ENCODE measurements at places on chromosomes 12 and 14. TPM values are rescaled to one million over a fixed set of nuclear protein-coding genes. Genes with fewer than 3 reads are reported as not detected.

- no peak overlapping the region for H3K4me3 ChIP-seq
- no peaks in the 10 kb centered on the region for H3K27me3 ChIP-seq
- H3K27ac ChIP-seq = no peak overlapping the region
- H3K36me3 ChIP-seq = no peaks in the 10 kb centered on the region
Observed at GRCh38 chr12:88411689-88412088, 168.6 kb downstream of the KITLG start.

BHLHE41 gene
- total RNA-seq = 5.6 TPM

NUP107 gene
- total RNA-seq = 58.7 TPM

GPRC5D gene
- not detected for total RNA-seq

SCN8A gene
- 5.0 TPM for total RNA-seq

GRCh38 chr12:132596016-132596415 is 14.4 kb downstream of the LRCOL1 start:
- H3K4me3 ChIP-seq = no peak overlapping the region
- H3K4me1 ChIP-seq = peaks cover 6% of the 10 kb centered on the region
- H3K27me3 ChIP-seq = no peaks in the 10 kb centered on the region
- DNase-seq = no peak
- H3K27ac ChIP-seq = no peak overlapping the region

DNA sequence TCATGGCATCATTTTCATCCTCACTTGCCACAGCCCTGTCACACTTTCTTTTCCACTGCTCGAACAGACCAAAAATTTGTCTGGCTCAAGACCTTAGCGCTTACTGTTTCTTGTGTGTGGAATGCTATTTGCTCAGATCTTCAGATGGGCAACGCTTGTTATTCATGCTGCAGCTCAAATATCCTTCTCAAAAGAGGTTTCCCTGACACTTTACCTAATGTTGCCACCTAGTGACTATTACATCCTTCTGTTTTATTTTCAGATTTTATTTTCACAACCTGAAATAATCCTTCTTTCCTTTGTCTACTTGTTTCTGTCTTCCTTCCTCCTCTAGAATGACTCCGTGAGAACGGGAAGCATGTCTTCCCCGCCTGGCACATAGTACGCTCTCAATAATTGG is 5.6 kb downstream of the FBXO33 start:
- H3K27ac ChIP-seq = no peak overlapping the region
- no peaks in the 10 kb centered on the region for H3K36me3 ChIP-seq
- H3K4me3 ChIP-seq = no peak overlapping the region
- no peak for DNase-seq
- H3K27me3 ChIP-seq = no peaks in the 10 kb centered on the region

GRCh38 chr12:80443974-80444666 is at the start of gene PTPRQ:
PTPRQ (plus strand) TSS chr12:80444235; CDS start chr12:80444346, 111 bp downstream.
- no peaks in the 10 kb centered on the region for H3K36me3 ChIP-seq
- H3K27me3 ChIP-seq = no peaks in the 10 kb centered on the region
- no peak within 1 kb of the TSS for H3K4me3 ChIP-seq
- H3K4me1 ChIP-seq = no peaks in the 10 kb centered on the region

ARID2 gene
- 31.7 TPM for total RNA-seq

DNA sequence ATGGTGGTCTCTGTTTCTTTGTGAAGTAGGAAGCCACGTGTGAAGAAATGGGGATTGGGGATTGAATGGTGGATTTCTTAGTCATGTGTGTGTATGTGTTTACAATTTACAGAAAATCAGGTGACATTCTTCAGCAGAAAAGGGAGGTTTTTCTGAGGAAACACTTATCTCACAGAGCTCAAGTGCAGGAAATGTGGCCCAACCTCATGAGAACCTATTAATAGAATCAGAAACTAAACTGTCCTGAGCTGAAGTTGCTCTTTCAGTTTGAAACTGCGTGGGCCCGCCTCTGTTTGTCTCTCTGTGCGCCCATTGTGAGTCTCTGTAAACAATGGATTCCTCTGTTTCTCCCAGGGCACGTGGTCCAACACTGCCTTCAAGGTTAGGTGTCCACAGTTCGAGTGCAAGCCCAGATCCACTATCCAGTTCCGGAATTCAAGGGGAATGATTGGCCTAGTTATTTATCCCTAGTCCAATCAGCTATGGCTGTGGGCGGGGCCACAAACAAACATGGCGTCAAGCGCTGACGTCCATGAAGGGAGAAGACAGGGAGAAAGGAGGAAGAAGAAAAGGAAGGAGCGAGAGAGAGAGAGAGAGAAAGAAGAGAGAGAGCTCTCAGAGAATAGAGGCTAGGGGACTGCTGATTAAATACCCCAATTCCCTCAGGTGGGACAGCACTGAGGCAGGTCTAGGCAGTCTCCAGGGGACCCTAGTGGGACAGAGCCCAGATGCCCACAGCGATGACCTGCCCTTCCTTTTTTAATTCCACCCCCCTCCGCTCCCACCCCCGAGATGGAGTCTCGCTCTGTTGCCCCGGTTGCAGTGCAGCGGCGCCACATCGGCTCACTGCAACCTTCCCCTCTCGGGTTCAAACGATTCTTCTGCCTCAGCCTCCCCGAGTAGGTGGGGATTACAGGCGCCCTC is 31.4 kb upstream of the C12orf76 start:
- peak; percentile 23 for DNase-seq
- H3K4me1 ChIP-seq = no peaks in the 10 kb centered on the region
- H3K4me3 ChIP-seq = peak overlapping the region; percentile 18
- H3K27me3 ChIP-seq = no peaks in the 10 kb centered on the region
- no peak overlapping the region for H3K27ac ChIP-seq
- no peaks in the 10 kb centered on the region for H3K36me3 ChIP-seq
